ENCODE measurements at places on chromosomes 3 and 15.

DNA sequence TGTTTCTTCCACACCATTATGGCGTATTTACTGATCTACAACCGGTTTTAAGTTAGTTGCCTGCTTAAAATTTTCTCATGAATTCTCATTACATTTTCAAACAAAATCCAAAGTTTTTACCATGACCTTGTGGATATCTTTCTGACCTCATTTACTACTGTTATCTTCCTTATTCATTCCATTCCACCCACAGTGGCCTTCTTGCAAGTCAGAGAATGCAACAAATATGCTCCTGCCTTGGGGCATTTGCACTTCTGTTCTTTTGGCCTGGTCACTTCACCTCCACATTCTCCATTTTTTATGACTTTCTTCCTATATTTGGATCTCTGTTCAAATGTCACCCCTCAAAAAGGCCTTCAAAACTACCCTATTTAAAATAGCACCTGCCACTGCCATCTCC lies 8.8 kb upstream of the SLC15A2 start:
- DNase-seq: no peak

DNA sequence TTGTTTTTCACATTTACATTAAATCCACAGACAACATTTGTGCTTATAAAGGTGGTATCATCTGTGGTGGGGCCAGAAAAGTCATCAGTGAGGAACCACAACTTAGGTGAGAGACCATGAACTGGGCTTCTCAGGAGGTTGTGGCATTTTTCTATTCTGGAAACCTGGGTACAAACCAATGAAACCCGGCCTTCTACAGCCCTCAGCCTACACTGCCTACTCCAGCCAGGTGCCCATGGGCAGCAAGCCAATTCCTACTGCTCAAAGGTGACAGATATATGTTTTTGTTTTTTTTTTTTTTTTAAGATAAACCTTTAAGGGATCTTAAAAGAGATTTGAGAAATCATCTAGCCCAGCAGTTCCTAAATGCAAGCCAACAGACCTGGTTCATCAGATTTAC lies 20.3 kb downstream of the SPG21 start:
- DNase-seq: no peak

- no peak for DNase-seq
Observed at GRCh38 chr15:31660816-31661215, 334.2 kb downstream of the KLF13 start.

DNA sequence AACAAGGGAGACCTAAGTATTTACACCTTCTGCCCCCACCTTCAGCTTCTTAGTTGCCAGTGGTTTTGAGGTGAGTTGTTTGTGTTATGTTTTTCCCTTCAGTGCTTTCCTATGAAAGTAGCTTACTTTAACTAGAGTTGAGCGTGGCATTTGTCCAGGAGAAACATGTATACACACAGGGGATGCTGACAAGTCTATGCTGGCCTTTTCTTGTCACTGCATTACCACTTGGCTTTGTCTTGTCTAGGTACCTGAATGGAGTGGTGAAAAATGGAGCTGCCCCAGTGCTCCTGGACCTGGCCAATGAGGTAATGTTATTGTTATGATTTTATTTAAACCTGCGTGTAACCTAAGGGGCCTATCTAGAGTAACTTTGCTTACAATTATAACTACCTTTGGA lies 74.4 kb downstream of the CDIN1 start:
- no peak for DNase-seq

GRCh38 chr3:189718215-189718614 lies 87.0 kb downstream of the TP63 start:
- no peak for DNase-seq

GRCh38 chr3:164486150-164486549 lies 592.1 kb downstream of the SI start:
- no peak for DNase-seq

DNA sequence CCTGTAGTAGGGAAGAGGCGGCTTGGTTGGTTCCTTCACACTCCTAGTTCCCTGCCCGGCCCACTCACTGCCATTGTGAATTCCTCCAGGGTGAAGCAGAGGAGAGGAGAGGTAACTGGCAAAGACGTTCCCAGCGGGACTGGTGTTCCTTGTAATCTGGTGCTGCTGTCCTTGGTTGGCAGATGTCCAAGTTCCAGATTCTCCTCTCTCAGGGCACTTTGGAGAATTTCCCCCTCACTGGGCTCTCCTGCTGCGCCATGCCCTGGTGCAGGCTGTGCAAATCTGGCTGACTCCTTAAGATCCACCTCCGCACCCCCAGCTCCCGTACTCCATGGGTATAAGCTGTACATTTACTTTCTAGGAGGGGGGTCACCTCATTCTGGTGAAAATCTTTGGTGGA lies 37.3 kb downstream of the THSD4 start:
- DNase-seq: no peak

- no peak for DNase-seq
Observed at GRCh38 chr15:64928626-64929220, 17.0 kb downstream of the ANKDD1A start.

- DNase-seq: no peak
Observed at GRCh38 chr3:183265157-183265642, 12.1 kb downstream of the B3GNT5 start.

- no peak for DNase-seq
Observed at GRCh38 chr3:152769523-152769922, 65.4 kb upstream of the P2RY1 start.

GRCh38 chr15:25176991-25177954 lies 222.5 kb downstream of the SNRPN start:
- DNase-seq: no peak

- no peak for DNase-seq
Observed at GRCh38 chr15:86284635-86285034, 205.0 kb downstream of the AGBL1 start.

GRCh38 chr15:41622901-41623300 lies 37.3 kb upstream of the MGA start:
- DNase-seq: no peak

DNA sequence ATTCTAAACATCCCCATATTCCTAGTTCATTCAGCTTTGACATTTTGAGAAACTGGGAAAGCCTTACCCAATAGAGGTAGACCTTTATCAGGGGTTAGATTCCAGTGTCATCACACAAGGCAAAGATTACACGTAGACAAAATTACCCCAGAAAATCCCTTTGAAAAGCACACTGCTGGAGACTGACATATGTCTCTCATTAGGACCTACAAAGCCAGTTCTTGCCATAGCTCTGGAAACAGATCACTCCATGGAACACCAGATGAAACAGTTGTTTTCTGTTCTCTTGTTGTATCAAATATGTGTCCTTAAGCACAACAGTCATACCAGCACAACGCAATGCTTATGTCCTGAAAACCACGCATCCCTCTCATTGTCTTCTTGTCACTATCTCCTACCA lies 44.7 kb downstream of the RARB start:
- DNase-seq: no peak

GRCh38 chr15:39907216-39907615 lies 12.8 kb downstream of the GPR176 start:
- no peak for DNase-seq

GRCh38 chr3:188234132-188234531 lies 80.2 kb downstream of the LPP start:
- no peak for DNase-seq

DNA sequence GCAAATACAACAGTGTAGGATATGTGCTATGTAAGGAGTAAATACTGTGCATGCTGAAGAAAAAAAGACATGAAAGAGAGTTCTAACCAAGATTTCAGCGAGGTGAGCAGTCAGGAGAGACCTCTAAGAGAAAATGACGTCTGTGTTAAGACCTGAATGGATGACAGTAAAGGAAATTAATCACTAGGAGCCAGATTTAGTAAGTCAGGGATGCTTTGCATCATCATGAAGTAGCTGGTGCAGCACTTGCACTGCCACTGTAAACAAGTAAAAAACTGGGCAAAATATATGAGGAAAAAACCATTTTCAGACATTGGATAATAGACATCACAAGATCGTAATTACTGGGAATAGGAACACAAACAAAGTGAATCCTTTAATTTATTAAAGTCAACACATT lies 32.6 kb downstream of the RTP4 start:
- DNase-seq: no peak

GRCh38 chr15:83837945-83838571 lies 184.1 kb downstream of the ADAMTSL3 start:
- no peak for DNase-seq

DNA sequence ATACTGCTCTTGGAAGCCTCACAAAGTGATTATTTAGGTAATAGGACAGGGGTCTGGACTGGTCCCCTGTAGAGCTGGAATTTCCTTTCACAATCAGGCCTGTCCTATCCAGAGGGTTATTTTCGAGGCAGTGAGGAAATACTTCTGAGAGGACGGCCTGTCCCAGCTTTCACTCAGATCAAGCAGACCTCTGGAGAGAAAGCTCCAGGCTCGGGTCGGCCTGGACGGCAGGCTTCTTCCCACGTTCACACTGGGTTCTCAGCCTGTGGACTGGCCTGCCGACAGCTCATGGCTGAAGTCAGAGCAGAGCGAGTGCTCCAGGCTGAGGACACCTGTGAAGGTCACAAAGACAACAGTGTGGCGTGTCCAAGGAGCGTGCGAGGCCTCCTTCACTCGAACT lies 405.3 kb downstream of the VPS13C start:
- no peak for DNase-seq

DNA sequence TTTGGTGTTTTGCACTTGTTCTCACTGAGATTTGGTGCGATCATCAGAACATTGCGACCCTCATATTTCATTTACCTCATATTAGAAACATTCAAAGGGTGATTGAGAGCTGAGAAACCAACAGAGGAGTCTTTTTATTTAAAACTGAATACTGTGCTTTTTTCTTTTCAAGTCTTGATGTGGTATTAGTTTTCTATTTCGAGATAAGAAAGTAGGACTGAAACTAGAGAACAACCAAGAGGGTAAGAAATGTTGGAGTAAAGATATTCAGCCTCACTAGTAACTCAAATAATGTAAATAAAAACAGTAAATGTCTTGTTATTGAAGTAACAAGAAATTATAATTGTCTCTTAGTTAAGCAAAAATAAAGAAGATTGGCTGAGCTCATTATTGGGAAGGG lies 26.5 kb downstream of the EFHB start:
- DNase-seq: no peak

- DNase-seq: no peak
Observed at GRCh38 chr15:98221144-98221543, 260.6 kb downstream of the ARRDC4 start.

- no peak for DNase-seq
Observed at GRCh38 chr3:188053710-188054380, 100.1 kb upstream of the LPP start.

DNA sequence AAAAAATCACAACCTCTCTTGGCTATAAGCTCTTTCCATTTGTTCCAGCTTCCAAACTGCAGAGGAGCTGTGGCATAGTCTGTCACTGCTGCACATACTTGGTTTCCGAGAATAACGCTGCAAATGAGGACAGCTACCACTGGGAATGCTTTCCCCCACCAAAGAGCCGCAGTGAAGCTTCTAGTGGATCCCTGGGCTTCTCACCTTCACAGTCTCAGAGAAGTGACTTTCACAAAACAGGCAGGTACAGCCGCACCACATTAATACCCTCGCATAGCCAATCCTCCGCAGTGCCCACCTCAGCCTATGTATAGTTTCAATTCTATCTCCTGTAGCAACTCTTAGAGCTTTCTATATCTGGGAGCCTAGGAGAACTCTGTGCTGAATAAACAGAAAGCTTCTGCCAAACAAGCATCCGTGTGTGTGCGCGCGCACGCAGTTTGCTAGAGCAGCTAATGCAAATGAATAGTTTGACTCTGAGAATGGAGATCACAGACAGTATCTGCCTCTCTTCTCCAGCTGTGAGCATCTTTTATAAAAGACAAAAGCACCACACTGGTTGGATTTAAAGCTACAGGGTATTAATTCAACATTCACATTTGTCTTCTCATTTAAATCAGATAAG lies 81.9 kb upstream of the PLXND1 start:
- no peak for DNase-seq
